AG08395 (cell line): ENCODE measurements at places on chromosomes 2 and 18.

DNA sequence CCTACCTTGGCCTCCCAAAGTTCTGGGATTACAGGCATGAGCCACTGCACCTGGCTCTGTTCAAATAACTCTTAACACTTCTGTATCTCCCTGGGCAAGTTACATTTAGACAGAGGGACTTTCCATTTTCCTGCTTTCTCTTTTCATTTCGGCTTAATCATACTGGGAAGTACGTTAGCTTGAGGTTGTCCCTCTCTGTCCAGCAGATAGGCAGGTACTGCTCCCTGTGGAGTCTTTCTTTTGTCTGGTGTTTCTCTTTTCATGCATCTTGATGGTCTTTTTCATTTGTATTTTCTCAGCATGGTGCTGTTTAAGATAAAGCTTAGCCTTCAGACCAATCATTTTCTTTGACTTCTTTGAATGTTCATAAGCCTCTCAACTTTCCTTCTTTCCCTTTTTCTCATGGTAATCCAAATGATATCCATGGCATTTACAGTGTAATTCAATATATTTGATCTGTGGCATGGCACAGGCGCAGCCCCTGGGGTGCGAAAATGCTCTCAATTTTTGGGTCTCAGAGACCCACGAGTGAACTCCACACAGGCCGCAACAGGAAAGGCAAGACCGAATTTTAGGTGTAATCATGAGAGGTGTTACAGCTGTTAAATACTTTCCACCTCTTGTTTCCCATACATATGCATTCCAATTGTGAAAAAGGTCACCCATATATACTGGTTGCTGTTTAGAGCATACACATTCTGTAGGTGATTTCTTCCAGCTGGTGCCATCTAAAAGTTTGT, 99.9 kb upstream of the MYO3B start:
- DNase-seq, result no peak

DNA sequence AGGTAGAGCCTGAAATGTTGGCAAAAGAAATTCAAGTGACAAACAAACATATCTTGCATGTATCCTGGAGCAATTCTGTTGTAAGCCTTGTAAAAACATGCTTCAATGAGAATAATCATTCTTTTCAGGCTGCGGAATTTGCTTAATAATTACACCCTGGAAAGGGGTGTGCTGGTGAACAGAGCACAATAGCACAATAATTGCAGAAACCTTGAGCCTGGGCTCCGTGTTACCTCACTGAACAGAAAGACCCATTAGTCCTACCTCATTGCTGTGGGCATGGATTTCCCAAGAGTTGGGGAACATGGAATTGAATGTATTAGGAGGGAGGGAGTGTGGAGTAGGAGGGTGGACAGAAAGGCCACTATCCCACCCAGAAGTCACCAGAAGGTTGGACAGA, 168.0 kb upstream of the ALKAL2 start:
- no peak for DNase-seq

DNA sequence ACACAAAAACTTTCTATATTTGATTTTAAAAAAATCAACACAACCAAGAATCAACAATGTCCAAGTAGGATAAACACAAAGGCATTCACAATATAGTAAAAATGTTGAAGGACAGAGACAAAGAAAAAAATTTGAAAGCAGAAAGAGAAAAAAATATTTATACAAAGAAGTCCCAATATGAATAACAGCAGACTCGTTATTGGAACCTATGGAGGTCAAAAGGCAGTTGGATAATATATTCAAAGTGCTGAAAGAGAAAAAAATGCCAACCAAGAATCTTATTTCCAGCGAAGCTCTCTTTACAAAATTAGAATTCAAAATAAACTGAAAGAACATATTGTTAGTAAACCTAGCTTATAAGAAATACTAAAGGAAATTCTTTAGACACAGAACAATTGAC, 859.5 kb downstream of the LRP1B start:
- no peak for DNase-seq

- no peak for DNase-seq
These were observed 75.2 kb downstream of the SOWAHC start for GRCh38 chr2:109689182-109689930.

- no peak for DNase-seq
These were observed 91.8 kb downstream of the DGKD start for GRCh38 chr2:233446121-233446520.

DNA sequence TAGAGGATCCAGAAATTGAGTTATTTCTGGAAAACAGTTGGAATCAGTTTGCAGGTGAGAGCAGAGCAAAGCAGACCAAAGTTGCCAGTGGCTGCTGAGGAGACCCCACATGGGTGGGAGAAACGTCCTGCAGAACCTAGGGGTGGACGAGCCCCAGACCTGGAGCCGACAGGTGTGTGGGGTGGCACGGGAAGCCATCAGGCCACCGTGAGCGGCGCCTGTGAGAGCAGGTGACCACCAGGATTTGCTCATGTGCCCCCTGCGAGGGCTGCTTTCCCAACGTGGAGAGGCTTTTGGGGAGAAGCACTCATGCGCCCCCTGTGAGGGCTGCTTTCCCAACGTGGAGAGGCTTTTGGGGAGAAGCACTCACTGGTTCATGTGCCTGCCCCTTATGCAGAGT, 116.8 kb upstream of the NFATC1 start:
- DNase-seq, result no peak

DNA sequence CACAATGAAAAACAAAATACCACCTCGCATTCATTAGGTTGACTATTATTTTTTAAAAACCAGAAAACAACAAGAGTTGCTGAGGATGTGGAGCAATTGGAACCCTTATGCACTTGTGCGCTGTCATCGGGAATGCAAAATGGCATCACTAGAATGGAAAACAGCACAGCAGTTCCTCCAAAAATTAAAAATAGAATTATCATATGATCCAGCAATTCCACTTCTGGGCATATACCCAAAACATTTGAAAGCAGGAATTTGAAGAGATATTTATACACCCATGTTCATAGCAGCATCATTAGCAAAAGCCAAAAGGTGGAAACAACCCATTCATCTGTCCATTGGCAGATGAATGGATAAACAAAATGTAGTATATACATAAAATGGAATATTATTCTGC, 11.9 kb upstream of the NMUR1 start:
- DNase-seq, result no peak

DNA sequence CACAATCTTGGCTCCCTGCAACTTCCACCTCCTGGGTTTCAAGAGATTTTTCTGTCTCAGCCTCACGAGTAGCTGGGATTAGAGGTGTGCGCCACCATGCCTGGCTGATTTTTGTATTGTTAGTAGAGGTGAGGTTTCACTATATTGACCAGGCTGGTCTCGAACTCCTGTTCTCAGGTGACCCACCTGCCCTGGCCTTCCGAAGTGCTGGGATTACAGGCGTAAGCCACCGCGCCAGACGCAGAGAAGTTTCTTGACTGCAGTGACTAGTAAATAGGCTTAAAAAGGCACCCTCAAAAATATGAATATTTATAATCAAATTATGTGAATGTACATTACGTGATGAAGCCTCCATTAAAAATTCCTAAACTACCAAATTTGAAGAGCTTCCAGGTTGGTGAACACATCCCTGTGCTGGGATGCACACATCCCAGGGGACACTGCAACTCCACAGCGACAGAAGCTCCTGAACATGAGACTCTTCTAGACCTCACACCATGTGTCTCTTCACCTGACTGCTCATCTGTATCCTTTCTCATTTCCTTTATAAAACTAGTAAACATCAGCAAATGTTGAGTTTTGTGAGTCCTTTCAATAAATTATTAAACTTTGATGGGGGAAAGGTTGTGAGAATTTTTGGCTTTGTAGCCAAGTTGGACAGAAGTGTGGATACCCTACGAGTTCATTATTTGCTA, 203.3 kb upstream of the SPOPL start:
- no peak for DNase-seq

DNA sequence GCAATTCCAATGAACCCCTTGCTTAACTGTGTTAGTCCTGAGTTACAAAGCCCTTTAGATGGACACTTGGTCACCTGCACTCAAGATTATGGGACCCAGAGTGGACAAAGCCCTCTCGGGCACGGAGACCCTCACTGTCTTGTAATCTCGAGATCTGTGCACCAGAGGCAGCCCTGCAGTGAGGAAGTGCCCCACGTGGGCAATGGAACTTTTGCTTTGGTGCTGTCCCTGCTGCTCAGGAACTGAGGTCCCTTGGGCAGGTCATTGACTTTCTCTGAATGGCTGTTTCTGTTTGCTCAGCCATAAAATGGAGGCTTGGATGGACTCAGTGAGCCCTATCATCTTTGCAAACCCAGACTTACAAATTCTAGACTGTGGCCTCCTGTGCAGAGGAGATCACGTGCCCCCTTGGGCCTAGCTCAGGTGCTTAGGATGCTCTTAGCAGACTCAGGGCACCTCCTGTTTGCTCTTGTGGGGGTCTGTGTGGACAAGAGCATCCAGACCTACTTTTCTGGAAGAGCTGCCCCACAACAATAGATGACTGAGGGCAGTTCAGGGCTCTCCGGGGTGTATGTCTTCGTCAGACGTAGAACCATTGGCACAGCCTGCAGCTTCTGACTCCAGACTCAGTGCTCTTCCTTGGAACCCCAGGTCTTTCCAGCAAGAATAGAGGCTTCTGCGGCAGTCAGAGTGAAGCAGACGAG, 94.5 kb upstream of the HS6ST1 start:
- DNase-seq, result no peak

DNA sequence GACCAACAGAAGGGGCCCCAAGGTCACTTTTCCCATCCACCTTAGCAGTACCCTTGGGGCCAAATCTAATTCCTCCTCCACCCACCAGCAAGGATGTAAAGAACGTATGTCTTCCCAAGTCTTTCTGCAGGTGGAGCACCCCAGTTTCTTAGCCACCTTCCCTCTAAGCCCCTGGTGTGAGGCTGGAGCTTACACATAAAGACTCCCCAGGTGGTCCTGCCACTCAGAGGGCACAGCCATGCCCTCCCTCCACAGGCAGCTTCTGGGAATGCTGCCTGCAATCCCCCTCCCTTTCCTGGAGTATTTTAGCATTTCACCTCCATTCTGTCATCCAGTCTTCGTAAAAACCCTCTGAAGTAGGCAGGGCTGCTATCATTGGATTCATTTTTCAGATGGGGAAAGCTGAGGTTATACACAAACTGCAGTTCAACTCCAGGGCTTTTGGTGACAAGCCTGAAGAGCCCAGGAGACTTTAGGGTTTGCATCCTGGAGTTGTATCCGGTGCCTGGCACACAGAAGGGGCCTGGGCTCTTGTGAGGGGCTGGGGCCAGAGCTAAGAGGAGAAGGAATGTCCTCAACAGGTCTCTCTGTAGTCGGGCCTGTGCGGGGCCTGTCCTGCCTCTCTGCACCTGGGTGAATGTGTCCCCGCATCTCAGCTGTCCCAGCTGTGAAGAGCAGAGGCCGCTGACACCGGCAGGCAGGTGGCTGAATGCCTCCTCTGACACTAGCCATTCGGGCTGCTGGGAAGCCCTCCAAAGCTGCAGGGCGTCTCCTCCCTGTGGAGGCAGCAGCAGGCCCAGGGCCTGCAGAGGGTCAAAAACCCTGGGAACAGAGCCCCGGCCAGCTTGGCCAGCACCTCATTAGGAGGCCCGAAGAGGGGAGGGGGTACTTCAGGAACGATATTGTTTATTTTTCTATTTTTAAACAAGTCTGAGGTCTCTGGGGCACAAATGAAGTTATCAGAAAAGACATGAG, 27.6 kb downstream of the CIB4 start:
- no peak for DNase-seq

DNA sequence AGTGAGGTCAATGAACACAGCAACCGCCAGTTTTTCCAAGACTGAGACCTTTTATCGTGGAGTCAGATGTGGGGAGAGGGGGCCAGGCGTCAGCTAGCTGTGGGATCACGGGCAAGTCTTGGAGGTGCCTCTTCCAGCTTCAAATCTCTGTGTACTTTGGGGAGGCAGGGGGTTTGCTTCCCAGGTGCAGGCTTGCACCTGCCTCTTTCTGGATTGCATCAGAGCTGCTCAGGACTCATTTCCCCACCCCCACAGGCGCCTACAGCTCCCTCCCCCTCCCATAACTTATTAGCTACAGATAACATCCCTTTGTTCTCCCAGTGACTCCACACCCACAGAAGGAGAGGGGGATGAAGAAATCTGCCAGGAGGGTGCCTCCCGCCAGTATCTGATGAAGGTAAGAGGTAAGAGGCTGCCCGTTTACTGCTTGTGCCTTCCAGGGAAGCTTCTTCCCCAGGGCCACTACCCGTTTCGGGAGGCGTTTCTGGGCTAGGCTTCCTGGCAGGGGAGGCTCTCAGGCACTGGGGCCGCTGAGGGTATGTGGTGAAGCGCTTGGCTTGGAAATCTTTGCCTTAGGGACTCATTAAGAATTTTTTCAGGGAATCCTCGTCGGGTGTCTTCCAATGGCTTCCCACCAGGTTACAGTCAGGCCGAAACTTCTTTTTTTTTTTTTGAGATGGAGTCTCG, 18.8 kb upstream of the MRPL33 start:
- DNase-seq, result no peak

DNA sequence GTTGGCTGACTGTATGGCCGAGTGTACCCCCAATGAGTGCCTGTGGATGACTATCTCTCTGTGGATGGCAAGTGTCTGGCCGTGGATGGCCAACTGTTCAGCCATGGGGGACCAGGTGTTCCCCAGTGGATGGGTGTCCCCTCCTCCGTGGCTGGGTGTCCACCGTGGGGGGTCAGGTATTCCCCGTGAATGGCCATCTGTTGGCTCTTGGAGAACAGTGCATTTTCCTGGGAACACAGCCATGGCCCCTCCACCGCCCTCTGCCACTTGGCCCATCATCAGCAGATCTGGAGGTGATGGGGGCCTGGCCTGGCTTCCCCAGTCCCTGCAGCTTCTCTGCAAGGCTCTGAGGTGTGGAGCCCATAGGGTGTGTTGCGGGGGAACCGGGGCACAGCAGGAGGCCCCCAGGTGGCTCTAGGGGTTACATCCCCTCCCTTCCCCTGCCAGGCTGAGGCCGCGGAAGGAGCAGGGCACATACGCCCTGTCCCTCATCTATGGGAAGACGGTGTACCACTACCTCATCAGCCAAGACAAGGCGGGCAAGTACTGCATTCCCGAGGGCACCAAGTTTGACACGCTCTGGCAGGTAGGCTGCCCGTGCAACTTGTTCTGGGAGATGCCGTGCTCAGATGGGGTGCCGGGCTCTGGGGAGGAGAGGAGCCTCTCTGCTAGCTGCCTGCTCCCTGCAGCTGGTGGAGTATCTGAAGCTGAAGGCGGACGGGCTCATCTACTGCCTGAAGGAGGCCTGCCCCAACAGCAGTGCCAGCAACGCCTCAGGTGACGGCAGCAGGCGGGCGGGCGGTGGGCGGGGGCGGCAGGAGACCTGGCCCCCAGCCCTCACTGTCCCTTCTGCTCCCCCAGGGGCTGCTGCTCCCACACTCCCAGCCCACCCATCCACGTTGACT, 19.3 kb downstream of the ZAP70 start:
- no peak for DNase-seq

DNA sequence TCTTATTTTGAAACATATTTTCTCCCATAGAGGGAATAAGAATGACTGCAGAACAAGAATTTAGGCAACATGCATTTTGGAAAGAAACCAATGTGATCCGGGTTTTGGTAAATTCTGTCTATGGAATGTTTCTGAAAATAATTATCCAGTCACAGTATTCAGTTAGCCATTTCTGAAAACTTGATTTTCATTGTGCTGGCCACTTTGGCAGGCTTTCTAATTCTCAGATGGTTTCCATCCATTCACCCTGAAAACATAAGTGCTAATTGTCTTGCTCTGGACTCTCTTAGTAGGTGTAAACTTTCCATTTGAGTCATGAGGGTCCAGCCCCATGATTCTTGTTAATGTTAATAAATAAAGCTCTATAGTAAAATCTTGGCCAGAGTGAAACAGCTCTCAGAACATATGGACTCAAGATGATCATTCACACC, 176.5 kb downstream of the RBM43 start:
- DNase-seq, result peak; percentile 26

- DNase-seq, result no peak
These were observed 371.4 kb downstream of the OSR1 start for GRCh38 chr2:18987016-18987415.

- DNase-seq, result no peak
These were observed 13.1 kb upstream of the SUMO1 start for GRCh38 chr2:202251494-202251893.
